CD8-positive, alpha-beta memory T cell (primary cell): ENCODE measurements at places on chromosomes 3 and 15. TPM values are rescaled to one million over a fixed set of nuclear protein-coding genes. Genes with fewer than 3 reads are reported as not detected.

DNA sequence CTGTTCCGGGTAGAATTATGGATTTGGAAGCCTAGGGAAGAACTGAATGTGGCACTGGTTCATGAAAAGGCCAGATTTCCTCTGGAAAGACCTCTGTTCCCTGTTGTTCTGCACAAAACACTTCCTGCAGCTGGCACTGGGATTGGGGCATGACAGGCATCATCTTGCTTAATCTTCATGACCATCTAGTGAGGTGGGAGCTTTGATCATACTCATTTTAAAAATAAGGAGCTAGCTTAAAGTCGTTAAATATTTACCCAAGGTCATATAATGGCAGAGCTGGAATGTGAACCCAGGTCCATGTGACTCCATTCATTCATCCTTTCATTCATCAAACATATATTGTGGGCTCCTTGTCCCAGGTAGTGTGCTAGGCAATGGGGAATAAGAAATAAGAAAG lies 40.4 kb downstream of the EBLN2 start:
- no peak for DNase-seq

WDR93 gene
- polyA plus RNA-seq: 0.08 TPM

DLL4 gene
- polyA plus RNA-seq: not detected

LEKR1 gene
- 0.56 TPM for polyA plus RNA-seq

GRCh38 chr3:50123394-50124051 lies 31.6 kb upstream of the SEMA3F start:
- DNase-seq: no peak

- DNase-seq: no peak
These were observed 375.1 kb downstream of the SHQ1 start for GRCh38 chr3:72473156-72473555.

GRCh38 chr3:136955813-136956212 lies 2.0 kb upstream of the IL20RB start:
- DNase-seq: no peak

- DNase-seq: no peak
These were observed 68.5 kb downstream of the MYO1E start for GRCh38 chr15:59304034-59304795.

DNA sequence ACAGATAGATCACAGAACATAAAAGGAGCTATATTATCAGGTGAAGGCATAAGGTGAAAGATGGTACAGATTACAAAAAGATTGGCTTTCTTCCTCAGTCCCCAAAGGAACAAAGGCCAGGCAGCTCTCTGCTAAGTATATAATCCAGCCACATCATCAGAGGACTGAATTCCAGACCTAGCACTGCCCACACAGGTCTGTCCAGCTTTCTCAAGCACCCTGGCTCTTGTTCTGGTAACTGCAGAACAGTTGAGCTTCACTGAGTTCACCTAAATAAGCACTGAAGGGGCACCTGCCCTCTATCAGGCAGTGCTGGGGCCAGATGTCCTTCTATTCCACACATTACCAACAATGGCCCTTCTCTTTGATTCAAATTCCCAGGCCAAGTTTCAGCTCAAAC lies 6.3 kb downstream of the DUOXA1 start:
- no peak for DNase-seq

DNA sequence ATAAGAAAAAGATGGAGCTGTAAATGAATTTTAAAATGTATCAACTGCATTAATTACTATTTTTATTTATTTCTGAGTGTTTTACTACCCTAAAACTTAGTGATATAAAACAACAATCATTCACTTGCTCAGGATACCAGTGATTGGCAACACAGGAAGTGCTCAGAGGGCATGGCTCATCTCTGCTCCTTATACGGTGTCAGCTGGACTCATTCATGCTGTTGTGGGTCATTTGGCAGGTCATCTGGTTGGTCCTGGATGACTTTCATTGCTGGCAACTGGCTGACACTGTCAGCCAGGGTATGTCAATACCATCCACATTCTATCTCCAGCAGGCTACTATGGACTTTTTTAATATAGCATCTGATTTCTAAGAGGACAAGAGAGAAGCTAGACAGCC lies 689.6 kb upstream of the NECTIN3 start:
- DNase-seq: no peak
